Nephron progenitor cell (in vitro differentiated cells): ENCODE measurements at places on chromosomes 3 and 15.

GRCh38 chr15:87938031-87938430 lies 318.5 kb downstream of the NTRK3 start:
- no peak for DNase-seq

DNA sequence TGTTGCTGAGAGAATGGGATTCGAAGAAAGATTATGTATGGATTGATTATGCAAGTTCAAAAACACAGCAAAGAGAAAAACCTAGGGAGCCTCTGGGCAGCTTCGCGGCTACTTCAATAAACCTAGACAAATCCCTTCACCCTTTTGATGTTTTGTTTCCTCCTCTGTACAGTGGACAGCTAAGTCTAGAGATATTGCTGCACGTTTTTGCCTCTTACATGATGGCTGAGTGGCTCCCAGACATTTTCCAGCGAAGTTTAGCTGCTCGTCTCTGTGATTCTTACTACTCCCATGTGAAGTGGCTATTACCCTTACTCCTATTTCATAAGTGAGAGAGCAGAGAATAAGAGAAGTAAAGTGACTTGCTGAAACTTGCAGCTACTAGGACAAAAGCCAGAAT lies 695.0 kb upstream of the GRM7 start:
- no peak for DNase-seq

GRCh38 chr15:86167841-86168240 lies 88.2 kb downstream of the AGBL1 start:
- no peak for DNase-seq

DNA sequence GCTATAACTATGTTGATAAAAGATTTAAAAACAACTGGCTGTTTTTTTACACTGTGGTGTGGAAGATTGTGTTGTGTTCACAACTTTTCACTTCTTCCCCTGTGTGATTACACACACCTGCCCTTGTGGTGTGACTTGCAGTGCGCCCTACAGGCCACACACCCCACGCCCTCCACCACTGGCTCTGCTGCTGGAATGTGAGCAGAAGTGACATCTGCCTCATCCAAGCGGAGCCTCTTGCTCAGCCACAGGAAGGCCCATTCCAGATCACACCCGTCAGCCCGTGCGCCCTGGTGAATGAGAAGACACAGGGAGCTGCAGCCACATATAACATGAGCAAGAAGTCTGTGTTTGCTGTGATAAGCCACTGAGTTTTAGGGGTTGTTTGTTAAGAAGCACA lies 7.0 kb downstream of the CCR2 start:
- DNase-seq, result no peak

DNA sequence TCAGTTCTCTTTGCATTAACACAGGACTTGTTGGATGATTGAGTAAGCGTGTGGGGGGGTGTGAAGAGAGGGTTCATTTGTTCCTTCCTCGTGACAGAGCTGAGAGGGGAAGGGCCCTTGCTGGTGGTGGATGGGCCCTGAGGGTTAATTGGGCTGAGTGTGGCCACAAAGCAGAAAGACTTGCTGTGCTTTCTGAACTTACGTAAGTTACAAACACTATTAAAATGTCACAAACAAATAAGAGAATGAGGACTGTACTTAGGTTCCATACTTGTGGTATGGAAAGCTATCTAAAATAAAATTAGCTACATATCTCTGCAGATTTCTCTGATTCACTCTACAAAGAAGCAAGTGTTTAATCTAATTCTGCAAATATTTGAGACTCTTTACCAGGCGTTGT lies 231.3 kb downstream of the LPP start:
- DNase-seq, result no peak

- no peak for DNase-seq
These were observed 2.9 kb upstream of the CTDSPL start for GRCh38 chr3:37858742-37859141.

- no peak for DNase-seq
These were observed 788.2 kb upstream of the ALCAM start for GRCh38 chr3:104578558-104578957.
